ENCODE measurements at places on chromosomes 11 and 22.

- no peak for DNase-seq
These were observed 145.2 kb downstream of the FBXO7 start for GRCh38 chr22:32619614-32620426.

DNA sequence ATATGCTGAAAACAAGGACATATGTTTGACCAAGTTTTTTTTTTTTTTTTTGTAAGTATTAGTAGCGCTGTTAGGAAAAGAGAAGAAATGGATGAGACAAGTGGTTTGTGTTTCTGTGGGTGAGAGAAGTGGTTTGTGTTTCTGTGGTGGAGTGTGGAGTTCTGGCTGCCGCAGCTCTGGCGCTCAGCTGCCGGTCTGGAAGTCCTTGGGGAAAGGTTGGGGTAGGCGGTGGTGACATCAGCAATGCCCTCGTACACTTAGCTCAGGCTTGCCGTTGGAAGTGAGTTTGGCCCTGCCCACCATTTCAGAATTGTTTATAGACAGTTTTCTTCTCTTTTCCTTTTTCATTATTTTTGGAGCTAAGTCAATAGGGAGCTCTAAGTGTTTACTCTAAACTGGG lies 116.6 kb downstream of the TBC1D22A start:
- DNase-seq = no peak

DNA sequence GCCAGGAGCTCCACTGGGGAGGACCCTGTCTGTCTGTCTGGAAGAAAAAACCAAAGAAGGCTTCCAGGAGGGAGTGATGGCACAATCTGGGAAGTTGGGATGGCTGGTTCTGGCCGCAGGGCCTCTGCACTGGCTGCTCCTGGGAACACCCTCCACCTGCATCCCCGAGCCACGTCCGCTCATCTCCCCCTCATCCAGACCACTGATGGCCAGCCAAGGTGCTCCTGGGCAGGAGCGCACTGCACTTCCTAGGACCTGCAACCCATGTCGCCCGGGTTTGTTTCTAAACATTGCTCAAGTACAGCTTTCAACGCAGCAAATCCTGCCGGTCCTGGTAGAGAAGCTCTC lies 4.9 kb upstream of the IFITM10 start:
- DNase-seq = no peak

DNA sequence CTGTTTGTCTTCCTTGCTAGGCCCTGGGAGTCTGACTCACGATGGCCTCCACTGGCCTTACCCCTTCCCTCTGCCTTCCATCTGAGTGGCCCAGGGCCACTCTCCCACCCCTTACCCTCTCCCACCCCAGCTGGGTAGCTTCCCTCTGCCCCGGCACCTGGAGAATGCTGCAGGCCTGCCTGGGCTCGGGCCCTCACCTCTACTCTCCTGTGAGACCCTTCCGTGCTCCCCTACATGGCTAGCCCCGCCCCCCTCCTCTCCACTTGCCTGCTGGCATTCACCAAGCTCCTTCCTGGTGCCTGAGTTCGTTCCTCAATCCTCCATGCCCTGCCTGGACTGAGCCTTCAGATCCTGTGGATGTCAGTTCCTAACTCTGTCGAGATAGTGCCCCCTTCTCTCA lies 8.7 kb downstream of the RAB36 start:
- DNase-seq = no peak

DNA sequence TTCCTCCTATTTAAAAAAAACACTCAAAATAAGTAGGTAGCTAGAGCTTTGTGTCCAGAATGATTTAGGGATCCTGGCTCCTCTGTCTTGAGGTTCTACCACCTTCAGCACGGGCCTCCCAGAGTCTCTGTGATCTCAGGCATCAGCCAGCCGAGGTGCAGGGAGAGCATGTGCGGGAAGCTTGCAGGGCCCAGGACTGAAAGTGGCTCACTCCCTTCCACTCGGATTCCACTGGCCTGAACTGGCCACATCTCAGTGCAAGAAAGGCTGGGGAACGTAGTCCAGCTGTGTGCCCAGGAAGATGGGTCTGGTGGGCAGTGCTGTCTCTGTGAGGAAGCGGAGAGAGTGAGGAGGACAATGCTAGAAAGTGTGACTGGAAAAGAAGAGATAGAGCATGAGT lies 68.3 kb upstream of the MYOD1 start:
- DNase-seq = no peak

GRCh38 chr11:62957147-62957546 lies 27.6 kb downstream of the SLC22A6 start:
- DNase-seq = no peak

DNA sequence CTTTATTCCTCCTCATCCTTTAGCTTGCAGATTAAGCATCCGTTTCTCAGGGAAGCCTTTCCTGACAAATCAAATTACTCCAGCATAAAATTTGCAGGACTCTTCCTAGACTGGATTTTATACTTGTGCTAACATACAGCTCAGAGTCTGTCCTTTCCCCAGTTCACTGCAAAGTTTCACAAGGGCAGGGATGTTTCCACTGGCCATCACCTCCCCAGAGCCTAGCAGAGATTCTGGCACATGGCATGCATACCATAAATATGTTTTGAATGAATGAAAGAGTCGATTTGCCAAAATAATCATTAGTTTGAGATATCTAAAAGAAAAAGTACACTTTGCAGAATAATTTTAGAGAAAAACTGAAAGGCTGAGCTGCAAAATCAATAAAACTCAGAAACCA lies 10.6 kb downstream of the MSANTD4 start:
- no peak for DNase-seq

GRCh38 chr11:74019104-74019738 lies 10.3 kb upstream of the UCP3 start:
- no peak for DNase-seq

- no peak for DNase-seq
These were observed 34.1 kb downstream of the LIF start for GRCh38 chr22:30212363-30212995.

DNA sequence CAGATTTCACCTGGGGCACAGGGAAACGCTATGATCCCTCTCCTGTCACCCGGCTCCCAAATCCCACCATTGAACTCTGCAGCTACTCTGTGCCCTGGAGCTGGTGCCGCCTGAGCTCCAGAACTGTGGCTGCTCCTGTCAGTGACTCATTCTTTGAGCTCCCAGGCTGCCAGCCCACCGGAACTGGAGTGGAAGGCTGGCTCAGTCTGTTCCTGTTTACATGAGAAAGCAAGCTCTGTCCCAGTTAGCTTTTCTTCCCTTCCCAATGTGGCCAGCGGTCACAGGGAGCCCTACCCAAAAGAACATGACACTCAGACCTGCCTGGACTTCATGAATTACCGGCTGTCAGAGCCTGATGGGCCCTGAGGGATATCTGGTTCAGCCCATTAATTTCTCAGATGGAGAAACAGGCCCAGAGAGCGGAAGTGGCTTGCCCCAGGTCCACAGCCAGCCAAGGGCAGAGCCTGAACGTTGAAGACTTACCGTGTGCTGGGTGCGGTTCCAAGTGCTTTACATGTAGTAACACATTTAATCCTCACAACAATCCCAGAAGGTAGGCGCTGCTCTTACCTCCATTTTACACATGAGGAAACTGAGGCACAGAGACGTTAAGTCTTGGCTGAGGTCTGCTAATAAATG lies 23.8 kb upstream of the IGSF22 start:
- no peak for DNase-seq

DNA sequence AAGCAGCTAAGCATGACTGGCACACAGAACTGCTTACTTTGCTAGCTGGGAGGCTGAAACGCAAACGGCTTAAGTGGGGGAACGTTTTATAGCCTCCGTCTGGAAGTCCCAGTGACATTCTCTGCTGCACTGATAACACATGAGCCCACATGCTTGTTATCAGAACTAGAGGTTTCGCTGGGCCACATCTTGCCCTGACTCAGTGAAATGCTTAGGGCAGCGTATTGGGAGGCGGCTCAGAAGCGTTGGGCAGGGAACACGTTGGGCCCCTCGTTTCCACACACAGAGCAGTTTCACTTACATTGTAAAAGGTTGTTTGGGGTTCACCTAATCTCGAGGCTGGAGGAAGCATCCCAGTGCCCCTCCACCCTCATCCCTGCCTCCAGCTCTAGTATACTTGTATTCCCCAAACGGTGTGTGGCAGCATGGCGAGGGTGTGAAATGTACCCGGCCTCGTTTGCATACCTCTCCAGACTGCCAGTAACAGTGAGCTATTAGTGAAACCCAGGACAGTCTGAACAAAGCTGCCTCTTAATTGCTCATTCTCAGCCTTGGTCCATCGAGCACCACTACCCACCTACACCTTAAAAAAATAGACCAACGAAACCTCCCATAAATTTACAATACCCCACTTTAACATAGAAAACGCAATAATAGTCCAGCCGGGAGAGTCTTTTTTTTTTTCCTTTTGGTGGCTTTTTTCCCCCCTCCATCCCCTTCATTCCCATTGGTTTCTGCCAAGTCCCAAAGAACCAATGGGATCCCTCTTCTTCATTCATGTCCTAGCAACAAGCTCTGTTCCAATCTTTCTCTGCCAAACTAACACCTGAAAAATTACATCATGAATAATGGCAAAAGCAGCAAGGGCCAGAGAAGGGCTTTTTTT lies 218.8 kb upstream of the SORL1-AS1 start:
- peak; percentile 74 for DNase-seq

DNA sequence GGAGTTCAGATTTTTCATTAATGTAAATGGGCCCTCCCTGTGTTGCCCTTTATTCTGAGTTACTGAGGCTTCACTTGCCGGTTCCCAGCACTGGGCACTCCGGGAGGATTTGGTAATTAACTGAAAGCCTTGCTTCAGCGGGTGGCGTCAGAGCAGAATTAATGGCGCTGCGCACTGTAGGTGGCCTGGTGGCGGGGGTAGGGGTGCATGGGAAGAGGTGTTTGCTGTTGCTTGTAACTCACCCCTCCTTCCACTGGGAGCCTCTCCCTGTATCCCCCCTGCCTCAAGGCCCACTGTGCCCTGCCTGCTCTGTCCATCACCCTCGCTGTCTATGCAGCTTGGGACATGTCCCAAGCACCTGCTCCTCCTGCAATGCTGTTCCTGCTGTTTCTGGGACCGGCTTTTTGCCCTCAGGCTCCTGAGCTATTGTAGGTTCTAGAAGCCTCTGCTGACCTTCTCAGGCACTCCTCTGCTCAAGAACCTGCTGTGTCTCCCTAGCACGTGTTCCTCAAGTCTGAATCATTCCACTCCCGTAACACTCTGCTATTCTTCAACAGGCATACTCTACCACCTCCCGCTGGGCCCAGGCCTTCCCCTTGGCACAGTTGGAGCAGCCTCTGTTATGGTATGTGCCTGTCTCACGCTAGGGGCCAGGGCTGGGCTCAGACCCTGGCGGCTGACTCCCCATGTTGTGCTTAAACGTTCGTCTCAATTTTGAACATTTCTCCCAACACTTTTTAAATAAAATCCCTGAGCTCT lies 24.4 kb downstream of the ARHGAP8 start:
- DNase-seq = no peak

DNA sequence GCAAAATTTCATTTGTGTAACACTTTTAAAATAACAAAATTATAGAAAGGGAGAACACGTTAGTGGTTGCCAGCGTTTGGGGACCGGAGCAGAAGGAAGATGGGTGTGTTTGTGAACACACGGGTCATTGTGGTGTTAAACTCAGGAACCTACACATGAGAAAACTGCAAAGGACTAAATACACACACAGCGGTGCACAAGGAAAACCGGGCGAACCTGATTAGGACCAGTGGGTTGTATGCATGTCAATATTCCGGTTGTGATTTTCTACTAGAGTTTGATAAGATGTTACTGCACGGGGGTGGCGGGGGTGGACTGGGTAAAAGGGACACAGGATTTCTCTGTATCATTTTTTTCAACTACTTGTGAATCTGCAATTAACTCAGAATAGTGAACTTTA lies 351.2 kb downstream of the OPCML start:
- DNase-seq = no peak

DNA sequence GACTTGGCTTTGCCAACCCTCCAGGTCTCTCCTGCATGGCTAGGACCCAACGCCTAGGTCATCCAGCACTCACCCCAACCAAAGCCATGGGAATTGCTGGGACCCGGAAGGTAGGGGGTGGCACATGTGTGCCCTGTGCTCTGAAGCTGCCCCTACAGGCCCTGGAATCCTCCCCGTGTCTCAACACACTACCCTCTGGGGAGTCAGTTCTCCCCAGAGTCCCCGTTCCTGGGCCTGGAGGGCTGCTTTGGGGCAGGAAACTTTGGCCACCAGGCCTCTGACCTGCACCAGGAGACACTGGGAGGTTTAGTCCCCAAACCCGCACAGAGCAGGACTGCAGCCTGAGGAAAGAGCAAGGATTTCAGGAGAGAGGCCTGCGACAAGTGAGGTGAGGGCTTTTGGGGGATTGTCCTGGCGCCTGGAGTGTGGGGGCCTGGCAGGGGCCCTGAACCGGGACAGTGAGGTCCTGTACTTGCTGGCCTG lies 495 bp upstream of the IFITM1 start:
- no peak for DNase-seq

GRCh38 chr22:35555483-35555890 lies 14.9 kb downstream of the RASD2 start:
- no peak for DNase-seq

GRCh38 chr22:37403267-37403960 lies 23.9 kb downstream of the ELFN2 start:
- DNase-seq = no peak

DNA sequence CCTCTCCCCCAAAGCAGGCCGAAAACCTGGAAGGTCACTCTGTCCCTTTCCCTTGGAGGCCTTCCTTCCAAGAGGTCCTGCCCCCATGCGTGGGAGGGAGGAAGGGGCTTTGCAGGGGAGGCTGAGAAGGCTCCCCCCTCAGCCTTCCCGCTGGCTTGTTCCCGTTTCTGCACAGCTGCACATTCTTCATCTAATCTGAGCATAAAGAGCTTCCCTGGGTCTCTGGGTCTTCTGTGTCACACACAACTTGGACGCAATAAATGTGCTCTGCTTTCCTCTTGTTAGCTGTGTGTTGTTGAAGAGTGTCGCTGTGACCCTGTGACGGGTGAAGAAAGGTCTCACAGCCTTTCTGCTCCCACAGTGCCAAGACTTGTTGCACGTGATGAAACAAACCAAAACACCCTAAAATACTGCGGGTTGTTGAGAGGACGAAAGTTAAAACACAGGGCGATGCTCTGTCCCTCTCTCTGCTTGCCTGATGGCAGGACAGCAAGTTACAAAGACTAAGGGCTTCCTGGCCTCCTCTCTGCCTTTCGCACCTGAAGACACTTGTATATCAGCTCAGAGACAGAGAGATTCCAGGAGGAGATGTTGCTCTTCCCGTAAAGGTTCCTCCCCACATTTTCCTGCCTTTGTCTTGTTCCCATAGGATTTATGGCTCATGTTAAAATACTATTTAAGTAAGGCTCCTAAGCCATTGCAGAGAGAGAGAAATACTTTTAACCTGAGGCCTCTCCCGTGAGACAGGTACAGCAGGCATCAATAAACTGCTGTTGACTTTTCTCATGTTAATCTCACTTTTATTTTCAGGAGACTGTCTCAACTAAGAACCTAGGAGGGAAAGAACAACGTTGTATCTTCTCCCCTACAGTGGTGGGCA lies 15.4 kb upstream of the IFITM3 start:
- DNase-seq = no peak

- DNase-seq = no peak
These were observed 18.0 kb downstream of the CXCR5 start for GRCh38 chr11:118901494-118902335.

DNA sequence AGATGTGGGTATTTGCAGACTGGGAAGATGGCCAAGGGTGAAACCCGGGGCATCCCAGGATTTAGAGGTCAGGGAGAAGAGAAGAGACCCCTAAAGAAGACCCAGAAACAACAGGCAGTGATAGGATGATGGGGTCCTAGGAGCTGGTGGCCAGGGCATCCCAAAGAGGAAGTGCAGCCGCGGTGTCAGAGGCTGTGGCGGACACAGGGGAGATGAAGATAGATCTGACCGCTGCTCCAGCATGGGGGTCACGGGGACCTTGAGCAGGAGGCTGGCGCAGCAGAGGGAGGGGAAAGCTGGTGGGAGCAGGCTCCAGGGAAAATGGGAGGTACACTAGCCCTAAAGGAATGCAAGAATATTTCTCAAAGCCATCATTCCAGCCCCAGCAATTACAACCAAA lies 47.3 kb downstream of the CTTN start:
- no peak for DNase-seq

All from DMS79 (cell line).